ENCODE measurements at places on chromosomes 6 and 20.

DNA sequence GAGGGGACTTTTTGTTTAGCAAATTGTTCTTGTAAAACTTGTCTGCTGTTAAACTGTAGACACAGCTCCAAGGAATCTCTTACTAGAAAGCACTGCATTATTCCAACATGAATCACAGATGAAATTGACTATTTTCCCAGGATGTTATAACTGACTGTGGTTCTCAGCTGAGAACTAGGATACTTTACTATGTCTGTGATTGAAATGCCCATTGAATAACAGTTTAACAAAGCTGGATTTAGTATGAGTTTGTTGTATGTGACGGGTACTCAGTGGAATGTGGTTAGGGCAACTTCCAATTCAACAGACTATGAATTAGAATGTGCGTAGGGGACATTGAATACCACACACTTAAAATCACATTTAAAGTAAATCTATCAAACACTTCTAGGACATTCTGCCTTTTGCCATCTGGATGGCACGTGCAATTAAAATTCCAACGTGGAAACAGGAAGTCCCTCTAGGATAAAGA is 193.4 kb upstream of the PREP start:
- DNase-seq, result no peak

DNA sequence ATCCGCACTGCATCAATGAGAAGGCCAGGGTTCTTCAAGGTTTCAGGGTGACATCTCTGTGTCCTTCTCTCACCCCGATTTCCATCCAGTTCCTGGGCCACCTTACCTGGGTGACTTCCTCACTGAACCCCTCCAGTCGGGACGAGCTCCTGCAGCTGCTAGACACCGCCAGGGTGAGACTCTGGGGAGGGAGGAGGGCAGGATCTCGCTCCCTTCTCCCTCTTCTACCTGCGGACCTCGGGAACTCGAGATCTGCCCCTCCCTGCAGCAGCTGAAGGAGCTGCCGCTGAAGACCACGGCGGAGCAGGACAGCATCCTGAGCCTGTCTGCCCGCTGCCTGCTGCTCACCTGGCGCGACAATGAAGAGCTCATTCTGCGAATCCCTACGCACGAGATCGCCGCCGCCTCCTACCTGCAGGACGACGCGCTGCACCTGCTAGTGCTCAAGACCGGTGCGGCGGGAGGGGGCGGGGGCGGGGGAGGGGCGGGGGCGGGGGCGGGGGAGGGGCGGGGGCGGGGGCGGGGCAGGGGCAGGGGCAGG is 7.5 kb downstream of the CCM2L start:
- DNase-seq, result no peak

- DNase-seq, result no peak
These were observed 25.3 kb upstream of the ZNFX1 start for GRCh38 chr20:49303065-49303552.

GRCh38 chr6:112065426-112065986 is 11.6 kb downstream of the CCN6 start:
- no peak for DNase-seq

DNA sequence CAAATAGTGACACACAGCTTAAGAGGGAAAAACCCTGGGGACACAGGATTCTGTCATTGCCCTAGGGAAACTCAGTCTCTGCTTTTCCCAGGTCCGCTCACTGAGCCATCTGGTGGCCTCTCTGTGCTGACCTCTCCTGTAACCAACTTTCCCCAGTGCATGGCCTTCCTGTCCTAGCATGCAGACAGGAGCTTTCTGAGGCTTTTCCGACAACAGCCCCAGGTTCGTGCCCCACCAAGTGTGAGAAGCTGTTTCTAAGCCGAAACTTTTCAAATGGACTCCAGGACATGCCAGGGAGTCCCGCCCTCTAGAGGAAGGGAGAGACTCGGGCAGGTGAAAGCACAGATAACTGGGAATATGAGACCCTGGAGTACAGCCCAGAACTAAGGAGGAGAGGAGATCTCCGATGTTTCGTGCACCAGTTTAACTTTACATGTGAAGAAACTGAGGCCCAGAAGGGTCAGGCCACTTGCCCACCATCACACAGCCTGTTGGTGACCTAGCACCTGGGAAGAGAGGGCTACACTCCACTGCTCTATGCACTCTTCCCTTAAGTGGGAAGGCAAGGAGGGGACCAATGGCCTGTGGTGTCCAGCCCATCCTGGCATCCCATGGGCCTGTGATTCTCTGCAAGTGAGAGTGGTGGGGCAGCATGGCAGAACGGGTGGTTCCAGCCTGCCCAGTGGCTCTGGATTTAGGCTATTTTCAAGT is 46.2 kb downstream of the RPP40 start:
- DNase-seq, result no peak

- no peak for DNase-seq
These were observed 23.9 kb downstream of the RAET1L start for GRCh38 chr6:150001295-150002008.

DNA sequence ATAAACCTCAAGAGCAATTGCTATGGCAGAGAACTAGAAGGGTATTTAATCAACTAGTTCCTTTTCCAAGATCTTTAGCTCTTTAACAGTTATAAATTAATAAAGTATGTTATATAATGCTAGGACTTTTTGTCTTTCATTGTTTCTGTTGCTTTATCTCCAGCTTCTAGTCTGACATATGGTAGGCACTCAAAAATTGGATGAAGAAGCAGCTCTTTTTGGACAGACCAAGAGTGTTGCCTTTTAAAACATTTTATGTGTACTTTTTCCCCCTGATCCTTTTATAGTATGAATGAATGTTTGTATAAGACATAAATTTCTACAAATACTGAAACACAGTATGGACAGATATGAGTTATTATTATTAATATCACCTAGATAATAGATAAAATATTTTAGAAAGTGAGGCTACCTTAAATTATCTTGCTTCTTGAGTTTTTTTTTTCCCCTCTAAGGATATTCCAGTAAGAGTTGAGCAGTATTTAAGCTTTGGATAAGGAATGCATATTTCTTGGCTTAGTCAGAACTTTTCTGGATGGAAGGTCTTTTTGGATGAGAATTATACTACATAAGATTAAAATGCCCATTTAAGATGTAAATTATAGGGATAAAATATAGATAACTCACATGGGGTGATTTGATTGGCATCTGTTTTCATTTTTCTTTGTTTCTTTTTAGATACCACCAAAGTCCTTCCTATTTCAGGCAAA is 16.6 kb downstream of the LAMA2 start:
- no peak for DNase-seq

- DNase-seq, result no peak
These were observed 76.4 kb upstream of the ADGRF4 start for GRCh38 chr6:47621838-47622449.

GRCh38 chr6:52539607-52540006 is 37.3 kb downstream of the TRAM2 start:
- no peak for DNase-seq

GRCh38 chr20:3011752-3012151 is 31.7 kb upstream of the GNRH2 start:
- DNase-seq, result peak; percentile 8

DNA sequence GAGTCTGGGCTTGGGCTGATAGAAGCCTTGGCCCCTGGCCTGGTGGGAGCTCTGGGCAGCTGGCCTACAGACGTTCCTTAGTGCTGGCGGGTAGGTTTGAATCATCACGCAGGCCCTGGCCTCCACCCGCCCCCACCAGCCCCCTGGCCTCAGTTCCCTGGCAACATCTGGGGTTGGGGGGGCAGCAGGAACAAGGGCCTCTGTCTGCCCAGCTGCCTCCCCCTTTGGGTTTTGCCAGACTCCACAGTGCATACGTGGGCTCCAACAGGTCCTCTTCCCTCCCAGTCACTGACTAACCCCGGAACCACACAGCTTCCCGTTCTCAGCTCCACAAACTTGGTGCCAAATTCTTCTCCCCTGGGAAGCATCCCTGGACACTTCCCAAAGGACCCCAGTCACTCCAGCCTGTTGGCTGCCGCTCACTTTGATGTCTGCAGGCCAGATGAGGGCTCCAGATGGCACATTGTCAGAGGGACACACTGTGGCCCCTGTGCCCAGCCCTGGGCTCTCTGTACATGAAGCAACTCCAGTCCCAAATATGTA is 957 bp upstream of the VEGFA start:
- no peak for DNase-seq

GRCh38 chr6:122548281-122548680 is 61.9 kb upstream of the PKIB start:
- no peak for DNase-seq

GRCh38 chr20:2295886-2296515 is at the start of gene TGM3:
Gene TGM3, plus strand, starts transcription at chr20:2296001. Its CDS starts 63 bp downstream, at chr20:2296064.
- no peak for DNase-seq

- DNase-seq, result peak; percentile 45
These were observed 27.8 kb downstream of the PAQR8 start for GRCh38 chr6:52389626-52390360.

DNA sequence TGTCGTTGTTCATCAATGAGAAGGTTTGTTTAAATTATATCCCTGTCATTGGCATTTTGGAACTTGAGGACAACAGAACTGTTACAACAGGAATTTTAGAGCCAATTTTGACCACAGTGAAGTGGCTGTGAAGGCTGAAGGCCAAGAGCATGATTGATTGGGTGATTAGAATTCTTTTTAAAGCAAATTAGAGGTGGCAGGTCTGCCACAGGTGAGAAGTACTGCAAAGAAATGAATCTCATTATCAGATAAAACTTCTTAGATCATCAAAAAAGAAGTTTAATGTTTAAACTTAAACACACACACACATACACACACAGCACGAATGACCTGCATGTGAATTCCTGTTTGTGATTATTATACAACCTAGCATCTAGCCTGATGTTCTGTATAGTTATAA is 32.4 kb downstream of the FARS2 start:
- no peak for DNase-seq

DNA sequence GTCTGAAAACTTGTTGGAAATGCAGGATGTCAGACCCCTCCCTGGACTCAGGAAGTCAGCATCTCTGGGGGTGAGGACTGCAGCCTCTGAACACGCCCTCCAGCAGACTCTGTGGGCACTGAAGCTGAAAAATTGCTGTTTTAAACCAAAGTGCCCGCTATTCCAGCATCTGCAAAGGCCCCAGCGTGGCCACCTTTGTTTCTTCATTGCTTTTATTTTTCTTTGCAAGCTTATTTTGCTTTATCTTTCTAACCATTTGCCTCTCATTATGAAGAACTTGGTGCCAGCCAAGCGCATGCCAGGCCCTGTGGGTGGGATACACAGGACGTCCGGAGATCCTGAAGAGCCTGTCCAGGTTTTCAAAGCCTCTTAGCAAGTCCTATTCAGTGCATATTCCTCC is 203.9 kb upstream of the CST7 start:
- DNase-seq, result no peak

DNA sequence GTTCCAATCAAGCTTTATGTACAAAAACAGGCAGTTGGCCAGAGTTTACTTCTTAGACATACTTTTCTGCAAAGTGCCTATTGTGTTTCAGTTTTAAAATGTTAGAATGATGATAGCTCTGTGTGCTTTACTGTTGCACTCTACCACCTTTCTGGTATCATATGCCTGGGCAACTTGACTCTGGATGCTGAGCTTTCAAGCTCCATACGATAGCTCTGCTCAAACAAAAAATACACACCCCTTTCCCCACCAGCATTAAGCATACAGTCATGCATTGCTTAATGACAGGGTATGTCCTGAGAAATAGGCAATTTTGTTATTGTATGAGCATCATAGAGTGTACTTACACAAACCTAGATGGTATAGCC is 123.1 kb downstream of the RCAN2 start:
- no peak for DNase-seq

- no peak for DNase-seq
These were observed 197.4 kb upstream of the PRSS16 start for GRCh38 chr6:27049863-27050781.

DNA sequence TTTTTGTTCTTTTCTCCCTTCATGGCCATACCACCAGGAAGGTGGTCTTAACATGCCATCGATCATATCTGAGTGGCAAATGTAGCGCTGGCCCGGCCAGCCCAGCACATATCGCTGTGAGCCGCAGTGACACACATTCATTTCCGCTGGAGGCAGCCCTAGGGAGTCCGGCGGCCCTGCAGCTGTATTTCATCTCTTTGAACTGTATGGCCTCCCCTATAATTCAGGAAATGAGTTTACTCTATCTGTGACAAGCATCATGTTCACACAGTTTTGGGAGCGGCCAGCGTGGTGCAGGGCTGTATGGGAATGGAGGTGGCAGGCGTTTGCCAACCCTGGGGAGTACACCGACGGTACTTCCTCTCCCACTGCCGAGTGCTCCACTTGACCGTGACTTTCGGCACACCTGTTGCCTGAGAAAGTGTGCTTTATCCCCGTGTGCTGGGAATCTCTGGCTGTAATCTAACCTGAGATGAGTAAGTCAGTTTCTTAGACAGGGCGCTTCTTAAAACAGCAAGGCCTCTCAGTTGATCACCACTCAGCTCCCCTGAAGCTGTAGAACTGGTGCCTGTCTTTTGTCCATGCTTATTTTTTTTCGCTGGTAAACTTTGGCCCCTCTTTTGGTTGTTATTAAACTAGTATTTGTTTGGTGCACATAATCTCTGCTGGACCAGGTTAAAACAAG is 257.1 kb upstream of the TAB2 start:
- peak; percentile 23 for DNase-seq

- no peak for DNase-seq
These were observed 85.3 kb downstream of the TRMT6 start for GRCh38 chr20:5864873-5865587.

GRCh38 chr6:109345986-109346385 is 36.3 kb downstream of the CD164 start:
- DNase-seq, result no peak

GRCh38 chr20:10856237-10857015 is 182.6 kb upstream of the JAG1 start:
- DNase-seq, result no peak

- DNase-seq, result no peak
These were observed 438.0 kb upstream of the IMPG1 start for GRCh38 chr6:76510489-76510888.

- no peak for DNase-seq
These were observed 157.9 kb downstream of the SLC24A3 start for GRCh38 chr20:19370076-19371075.

DNA sequence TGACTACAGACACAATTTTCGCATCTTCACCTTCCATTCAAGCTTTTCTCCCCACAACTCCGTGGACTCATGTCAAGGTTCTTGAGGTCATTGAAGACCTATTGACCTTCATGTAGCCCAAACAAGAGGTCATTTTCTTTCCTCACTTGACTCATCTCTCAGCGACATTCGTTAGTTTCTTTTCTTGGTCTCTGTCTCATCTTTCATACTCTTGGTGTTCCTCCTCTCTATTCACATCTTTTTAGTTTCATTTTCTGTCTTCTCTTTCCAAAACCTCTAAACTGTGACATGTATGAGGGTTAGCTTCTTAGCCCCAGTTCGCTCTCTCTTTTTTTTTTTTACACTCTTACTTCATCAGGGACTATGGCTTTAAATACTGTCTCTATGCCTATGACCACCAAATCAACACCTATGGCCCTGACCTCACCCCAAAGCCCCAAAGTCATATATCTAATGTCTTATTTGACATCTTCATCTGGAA is 128.6 kb upstream of the BACH2 start:
- DNase-seq, result no peak

DNA sequence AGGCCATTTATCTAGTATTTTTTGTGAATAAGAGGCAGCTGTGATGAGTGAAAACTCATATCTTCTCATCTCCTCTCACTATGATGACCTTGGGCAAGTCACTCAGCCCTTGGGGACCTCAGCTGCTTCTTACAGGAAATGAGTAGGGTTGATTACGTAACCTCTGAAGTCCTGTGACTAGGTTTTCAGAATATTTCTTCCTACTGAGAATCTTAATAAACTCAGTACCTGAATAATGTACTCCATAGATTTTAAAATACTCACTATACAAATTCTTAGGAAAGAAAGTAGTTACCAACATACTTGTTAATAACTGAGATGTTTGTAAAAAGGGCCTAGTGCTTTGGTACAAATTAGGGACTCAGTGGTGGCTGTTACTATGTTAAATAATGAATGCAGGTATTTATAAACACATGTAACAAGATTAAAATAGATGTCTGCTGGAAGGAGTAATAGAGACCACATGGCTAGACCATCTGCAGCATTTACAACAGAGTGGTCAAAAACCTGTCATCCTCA is 60.9 kb downstream of the RPRD1B start:
- no peak for DNase-seq
